Psoas muscle (tissue), 8 donors: ENCODE measurements at places on chromosomes 3 and 15. TPM values are rescaled to one million over a fixed set of nuclear protein-coding genes. Genes with fewer than 3 reads are reported as not detected.

Gene CD96
- total RNA-seq, result 0.29 TPM

Gene STXBP5L
- not detected for total RNA-seq

Gene SEMA4B
- 4.5 TPM for total RNA-seq

Gene PRRT3
- total RNA-seq, result 1.8 TPM

Gene SLC22A13
- 0.64 TPM for total RNA-seq

Gene ZNF662
- 3.5 TPM for total RNA-seq

Gene C3orf70
- total RNA-seq, result 0.42 TPM

Gene GOLGA6D
- not detected for total RNA-seq

Gene COLQ
- total RNA-seq, result 4.6 TPM

Gene PLOD2
- total RNA-seq, result 7.7 TPM

Gene RETNLB
- total RNA-seq, result not detected

Gene RYR3
- 24.0 TPM for total RNA-seq

Gene FGF7
- total RNA-seq, result 2.7 TPM

Gene IL12A
- total RNA-seq, result 0.79 TPM

Gene SLC12A8
- 0.90 TPM for total RNA-seq
